Foreskin keratinocyte (primary cell): ENCODE measurements at places on chromosomes 1 and 21. TPM values are rescaled to one million over a fixed set of nuclear protein-coding genes. Genes with fewer than 3 reads are reported as not detected.

DNA sequence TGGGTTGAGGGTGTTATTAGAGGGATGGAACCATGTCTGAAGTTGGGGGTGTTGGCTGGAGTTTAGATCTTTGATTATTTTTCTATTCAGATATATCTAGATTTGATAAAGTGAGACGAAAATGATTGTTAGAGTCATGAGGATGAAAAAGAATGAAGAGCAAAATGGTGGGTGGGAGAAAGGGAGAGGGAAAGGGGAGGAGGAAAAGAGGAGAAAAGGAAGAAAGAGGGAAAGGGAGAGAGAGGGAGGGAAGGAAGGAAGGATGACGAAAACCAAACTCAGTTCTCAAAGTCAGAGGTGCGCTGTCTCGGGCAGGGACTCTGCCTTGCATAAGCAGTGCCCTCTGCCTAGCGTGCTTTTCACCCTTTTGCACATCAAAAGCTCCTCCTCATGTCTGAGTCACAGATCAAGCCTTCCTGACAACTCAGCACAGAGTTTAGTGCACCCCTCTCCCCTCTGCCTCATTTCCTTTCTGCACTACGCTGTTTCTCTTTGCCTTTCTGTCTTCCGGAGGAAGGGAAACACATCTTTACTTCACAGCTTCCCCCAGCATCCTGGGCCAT, 225.8 kb upstream of the PROX1 start:
- DNase-seq = no peak

DNA sequence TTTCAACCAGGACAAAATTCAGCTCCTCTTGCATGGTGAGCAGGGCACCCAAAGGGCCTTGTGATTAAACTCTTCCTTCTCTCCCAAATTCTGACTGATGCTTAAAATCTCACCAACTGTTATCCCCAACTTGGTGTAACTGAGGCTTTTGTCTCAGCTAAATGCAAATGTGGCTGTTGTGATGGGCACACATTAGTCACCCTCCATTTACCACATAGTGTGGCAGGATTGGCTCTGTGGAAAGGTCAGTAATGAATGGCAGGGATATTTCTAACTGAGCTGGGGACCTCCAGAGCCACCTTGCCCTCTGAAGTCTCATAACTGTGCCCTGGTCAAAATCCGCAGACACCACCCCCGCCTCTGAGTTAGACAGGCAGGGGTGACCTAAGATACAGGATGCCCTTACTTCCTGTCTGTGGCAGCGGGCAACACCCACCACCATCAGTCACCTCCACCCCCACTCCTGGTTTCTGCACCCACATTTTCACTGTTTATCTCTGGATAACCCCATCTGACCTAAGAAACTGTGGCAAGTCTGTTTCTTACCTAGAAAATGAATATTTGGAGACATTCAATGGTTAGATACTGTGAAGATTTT, 25.4 kb upstream of the RGS16 start:
- no peak for DNase-seq

- DNase-seq = no peak
Measured at GRCh38 chr1:180572760-180573159, 14.0 kb downstream of the OVAAL start.

DNA sequence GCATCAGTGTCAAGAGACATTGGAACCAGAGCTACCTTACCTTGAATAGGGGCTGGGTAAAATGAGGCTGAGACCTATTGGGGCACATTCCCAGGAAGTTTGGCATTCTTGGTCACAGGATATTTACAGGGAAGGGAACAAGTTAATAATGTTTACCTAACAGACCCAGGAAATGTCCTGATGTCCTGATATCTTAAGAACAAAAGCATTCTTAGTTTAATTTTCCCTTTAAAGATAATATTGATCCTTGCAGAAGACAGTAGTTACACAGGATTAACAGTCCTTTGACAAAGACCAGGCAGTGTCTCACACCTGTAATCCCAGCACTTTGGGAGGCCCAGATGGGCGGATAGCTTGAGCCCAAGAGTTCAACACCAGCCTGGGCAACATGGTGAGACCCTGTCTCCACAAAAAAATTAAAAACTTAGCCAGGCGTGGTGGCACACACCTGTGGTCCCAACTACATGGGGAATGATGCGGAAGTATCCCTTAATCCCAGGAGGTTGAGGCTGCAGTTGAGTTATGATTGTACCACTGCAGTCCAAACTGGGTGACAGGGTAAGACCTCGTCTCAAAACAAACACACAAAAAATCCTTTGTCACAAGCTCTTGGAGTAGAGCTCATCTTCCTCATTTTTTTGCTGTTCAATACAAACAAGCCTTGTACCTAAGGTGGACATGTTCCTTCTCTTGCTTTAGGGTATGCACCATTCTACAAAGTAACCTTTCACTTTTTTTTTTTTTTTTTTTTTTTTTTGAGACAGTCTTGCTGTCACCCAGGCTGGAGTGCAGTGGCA, 1.3 kb upstream of the TOMM20 start:
- no peak for DNase-seq

Gene TNFAIP8L2
- polyA plus RNA-seq = not detected in 2 replicates

Gene IFI44L
- polyA plus RNA-seq = 11.7 and 14.1 TPM in 2 replicates

DNA sequence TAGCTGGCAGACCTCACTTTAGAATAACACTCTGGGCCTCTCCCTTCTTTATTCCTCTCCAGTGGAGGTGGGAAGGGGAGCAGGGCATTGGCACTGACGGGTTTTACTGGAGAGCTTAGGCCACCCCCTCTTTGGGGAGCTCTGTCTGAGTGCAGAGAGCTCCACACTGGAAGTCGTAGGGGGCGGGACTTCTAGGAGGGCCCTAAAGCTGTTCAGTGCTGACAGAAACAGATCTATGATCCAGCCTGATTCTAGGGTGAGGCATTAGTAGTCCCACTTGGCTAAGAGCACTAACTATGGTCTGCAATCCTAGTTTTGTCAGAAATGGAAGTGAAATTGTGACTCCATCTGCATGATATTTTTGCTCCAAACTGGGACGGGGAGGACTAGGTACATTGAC, 138.7 kb downstream of the MIS18A start:
- no peak for DNase-seq

DNA sequence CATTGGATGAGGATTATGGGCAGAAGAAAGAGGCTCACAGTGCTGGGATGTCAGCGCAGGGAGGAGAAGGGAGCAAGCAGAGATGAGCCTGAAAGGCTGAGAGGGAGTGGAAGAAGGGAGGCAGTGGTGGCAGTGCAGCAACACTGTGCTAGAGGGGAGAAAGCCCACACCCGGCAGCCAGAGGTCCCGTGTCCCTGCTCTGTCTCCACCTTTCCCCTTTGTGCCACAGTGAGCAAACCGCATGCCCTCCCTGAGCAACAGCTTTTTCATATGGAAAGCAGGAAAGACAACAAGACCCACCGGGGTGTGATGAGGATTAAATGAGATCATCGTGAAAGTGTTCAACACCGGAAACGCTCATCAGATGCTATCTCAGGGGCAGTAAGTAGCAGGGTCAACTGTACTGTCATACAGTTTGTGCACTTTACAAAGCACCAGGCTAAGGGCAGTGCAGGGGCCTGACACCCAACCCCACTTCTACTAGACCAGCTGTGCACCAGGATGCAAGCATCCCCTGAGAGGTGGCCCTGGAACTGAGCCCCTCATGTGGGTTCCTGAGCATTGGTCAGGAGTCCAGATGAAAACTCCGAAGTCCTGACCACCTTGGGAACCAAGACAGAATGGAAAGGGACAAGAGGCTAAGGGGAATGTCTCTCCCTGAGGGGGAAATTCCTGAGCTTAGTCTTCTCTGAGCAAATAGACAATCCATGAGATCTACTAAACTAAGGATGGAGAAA, 9.1 kb downstream of the NHLH1 start:
- no peak for DNase-seq

- peak; percentile 18 for DNase-seq
Measured at GRCh38 chr21:16751695-16752474, 761.0 kb upstream of the CXADR start.

DNA sequence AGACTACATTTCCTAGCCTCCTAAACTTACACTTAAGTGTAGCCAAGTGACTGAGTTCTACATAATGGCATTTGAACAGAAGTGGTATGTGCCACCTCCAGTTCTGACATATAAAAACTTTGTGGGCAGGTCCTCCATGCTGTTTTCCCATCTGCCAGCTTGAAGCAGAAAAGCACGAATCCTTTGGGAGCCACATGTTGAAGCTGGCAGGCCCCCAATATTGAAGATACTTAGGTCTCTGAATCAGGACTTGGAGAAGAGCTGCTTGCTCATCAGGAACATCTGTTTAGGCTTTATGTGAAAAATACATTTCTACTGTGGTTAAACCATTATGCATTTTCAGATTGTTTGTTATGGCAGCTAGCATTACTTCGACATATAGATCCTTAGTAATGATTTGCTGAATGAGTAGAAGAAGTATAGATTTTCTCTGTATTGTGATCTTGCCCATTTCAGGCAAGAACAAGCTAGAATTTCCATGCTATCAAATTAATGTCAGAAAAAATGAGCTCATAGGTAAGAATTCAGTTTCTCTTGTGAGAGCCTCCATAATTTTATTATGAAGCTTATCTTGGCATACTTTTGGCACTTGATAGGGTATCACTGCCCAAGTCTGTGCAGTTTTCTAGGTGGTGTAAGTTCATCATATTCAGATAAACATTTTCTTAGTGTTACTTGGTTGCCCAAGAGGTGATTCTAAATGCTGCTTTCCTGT, 68.4 kb downstream of the GDAP2 start:
- DNase-seq = no peak

GRCh38 chr21:45488931-45489721, 53.1 kb downstream of the SLC19A1 start:
- no peak for DNase-seq

DNA sequence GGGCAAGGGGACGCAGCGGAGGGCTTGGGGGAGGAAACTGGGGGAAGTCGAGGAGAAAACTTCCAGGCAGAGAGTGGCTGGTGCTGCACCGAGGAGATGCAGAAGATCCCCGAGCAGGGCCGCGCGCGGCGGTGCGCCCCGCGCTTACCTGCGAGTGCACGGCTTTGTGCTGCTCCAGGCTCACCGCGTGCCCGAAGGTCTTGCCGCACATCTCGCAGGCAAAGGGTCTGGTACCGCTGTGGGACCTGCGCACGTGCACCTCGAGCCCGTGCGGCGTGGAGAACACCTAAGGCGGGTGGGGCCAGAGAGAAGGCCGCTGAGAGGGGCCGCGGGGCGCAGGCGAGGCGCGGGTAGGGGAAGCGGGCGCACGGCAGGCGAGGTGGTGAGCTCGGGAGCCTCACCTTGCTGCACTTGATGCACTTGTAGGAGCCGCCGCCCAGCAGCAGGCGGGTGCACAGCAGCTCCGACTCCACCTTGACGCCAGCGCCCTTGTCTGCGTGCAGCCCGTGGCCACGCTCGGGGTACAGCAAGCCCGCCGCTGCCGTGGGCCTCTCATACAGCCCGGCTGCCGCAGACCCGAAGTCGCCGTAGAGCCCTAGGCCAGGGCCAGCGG, 6.4 kb downstream of the GFI1 start:
- DNase-seq = no peak

GRCh38 chr1:175494011-175494554, 249.3 kb downstream of the TNR start:
- DNase-seq = no peak

Gene LCE6A
- 0.23 and 0.39 TPM in 2 replicates for polyA plus RNA-seq

DNA sequence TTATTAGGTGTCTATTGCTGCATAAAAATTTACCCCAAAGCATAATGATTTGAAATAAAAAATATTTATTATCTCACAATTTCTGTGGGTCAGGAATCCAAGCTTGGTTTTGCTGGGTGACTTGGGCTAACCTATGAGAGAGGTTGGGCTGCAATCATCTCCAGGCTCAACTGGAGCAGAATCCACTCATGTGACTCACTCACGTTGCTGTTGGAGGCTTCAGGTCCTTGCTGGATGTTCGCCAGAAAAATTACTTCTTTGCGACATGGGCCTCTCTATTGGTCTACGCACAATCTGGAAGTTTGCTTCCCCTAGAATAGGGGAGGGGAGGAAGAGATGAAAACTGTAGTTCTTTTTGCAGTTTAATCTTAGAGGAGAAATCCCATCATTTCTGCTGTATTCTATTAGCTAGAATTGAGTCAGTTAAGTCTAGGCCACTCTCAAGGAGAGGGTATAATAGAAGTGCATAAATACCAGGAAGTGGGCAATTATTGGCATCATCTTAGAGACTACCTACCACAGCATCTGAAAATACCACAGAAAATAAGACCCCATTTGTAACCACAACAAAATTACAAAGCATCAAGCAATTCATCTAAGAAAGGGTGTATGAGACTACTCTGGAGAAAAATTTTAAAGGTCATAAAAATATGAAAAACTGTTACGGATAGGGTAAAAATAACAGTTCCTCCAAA, 5.7 kb upstream of the FASLG start:
- peak; percentile 57 for DNase-seq

GRCh38 chr1:10583641-10584040, 108.9 kb downstream of the PEX14 start:
- no peak for DNase-seq

GRCh38 chr21:42219606-42220137, 732 bp downstream of the ABCG1 start:
- no peak for DNase-seq

DNA sequence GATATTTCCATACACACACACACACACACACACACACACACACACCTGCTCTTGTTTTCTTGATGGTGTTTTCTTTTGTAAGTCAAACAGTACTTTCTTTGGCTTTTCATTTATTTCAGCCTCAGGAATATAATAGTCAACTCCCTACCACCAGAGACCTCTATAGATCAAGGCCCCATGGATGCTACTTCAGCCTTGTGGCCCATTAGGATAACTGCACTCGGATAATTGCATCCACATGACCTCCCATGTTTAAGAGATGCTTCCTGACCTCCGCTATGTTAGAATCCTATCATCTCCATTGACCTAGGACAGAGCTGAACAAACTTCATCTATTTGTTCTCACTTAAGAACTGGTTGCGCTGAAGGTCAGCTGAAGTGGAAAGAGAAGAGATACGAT, 1094.0 kb upstream of the B3GALT2 start:
- no peak for DNase-seq

- DNase-seq = no peak
Measured at GRCh38 chr21:43194303-43195120, 25.7 kb downstream of the CRYAA start.

Gene CRNN
- not detected in 2 replicates for polyA plus RNA-seq
